NCI-H345 (cell line): ENCODE measurements at places on chromosomes 1 and 21.

GRCh38 chr1:163063610-163064009, 5.6 kb upstream of the RGS4 start:
- DNase-seq: no peak

DNA sequence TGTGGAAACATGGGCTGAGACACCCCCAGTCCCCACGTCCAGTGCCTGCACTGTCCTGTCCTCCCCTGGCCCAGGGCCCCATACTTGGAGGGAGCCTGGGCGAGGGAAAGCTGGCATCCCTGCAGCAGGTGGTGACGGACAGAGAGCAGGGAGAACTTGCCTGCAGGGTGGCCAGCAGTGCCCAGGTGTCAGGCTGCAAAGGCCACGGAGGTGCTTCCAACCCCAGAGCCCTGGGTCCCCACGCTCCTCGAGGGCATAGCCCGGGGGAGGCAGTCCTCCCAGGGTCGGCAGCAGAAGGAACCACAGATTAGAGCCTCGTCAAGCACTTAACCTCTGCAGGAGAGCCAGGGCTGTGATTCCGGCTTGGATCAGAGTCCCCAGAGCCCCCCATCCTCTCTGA, 77.5 kb downstream of the ARHGEF16 start:
- DNase-seq: no peak

GRCh38 chr1:68542586-68542985, 45.7 kb upstream of the DEPDC1 start:
- no peak for DNase-seq

DNA sequence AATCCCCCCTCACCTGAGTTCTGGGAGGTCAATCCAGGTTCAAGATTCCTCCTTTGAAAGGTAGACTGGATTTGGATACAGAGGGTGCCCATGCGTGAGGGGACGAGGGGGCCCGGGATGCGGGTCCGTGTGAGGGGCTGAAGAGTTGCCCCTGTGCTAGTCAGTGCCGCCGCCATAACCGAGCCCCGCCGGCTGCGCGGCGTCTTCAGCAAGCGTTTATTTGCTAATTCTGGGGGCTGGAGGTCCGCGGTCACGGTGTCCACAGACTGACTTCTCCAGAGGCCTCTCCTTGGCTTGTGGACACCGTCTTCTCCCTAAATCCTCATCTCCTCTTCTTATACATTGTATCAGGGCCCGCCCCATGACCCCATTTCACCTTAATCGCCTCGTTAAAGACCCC, 20.9 kb upstream of the SAMD11 start:
- DNase-seq: no peak

DNA sequence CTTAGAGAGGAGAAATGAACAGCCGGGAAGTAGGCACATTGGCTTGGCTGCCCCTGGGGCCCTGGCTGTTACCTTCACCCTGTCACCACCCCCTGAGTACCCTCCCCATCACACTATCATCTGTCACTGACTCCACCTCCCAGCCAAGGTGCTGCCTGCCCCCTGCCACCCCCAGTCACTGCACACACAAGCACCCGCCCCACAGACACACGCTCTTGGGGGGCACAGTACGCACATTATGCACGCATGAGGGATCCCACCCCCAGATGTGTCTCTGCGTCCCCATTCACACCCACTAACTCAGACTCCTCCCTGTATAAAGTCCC, 223.3 kb downstream of the PTPRU start:
- DNase-seq: no peak

DNA sequence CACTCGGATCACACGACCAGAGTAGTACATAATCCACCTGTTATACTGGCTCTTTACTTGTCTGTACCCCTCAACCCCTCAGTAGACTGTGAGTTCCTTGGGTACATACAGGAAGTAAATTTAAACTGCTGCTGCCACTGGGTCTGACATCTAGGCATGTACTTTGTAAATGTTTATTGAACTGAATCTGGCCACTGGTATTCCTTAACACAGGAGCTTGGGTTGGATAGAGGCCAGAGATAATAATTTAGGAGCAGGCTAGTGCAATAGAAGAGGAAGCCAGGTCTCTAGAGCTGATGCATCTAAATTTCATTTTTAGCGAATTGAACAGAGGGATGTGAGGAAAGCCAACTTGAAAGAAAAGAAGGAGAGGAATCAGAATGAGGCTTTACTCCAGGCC, 12.4 kb downstream of the TTC4 start:
- DNase-seq: no peak
